ENCODE measurements at places on chromosomes 7 and 10. TPM values are rescaled to one million over a fixed set of nuclear protein-coding genes. Genes with fewer than 3 reads are reported as not detected.
A peak's percentile ranks its signal among the peaks of the same experiment; 100 is the strongest.

- no peak for DNase-seq
Measured at GRCh38 chr7:43868681-43869005, 674 bp downstream of the MRPS24 start.

Gene HOXA7
- total RNA-seq: 0.13 TPM

DNA sequence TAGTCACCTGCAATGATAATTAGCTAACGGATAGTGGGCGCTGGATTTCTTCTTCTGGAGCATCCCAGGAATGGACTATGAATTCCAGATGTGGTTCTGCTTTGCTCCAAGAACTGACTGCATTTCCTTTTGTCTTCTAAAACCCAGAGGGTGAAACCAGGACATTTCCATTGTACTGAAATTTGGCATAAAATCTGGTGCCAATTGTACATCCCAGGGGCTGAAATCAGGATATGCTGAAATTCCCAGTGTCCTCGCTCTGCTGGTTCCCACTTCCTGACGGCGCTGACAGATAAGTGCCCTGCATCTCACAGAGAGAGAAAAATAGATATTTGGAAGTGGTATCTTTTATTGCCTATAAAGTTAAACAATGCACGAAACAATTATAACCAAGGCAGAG is 31.9 kb downstream of the RBM20 start:
- no peak for DNase-seq

GRCh38 chr7:102452451-102452850 is 12.2 kb downstream of the ALKBH4 start:
- DNase-seq: no peak

DNA sequence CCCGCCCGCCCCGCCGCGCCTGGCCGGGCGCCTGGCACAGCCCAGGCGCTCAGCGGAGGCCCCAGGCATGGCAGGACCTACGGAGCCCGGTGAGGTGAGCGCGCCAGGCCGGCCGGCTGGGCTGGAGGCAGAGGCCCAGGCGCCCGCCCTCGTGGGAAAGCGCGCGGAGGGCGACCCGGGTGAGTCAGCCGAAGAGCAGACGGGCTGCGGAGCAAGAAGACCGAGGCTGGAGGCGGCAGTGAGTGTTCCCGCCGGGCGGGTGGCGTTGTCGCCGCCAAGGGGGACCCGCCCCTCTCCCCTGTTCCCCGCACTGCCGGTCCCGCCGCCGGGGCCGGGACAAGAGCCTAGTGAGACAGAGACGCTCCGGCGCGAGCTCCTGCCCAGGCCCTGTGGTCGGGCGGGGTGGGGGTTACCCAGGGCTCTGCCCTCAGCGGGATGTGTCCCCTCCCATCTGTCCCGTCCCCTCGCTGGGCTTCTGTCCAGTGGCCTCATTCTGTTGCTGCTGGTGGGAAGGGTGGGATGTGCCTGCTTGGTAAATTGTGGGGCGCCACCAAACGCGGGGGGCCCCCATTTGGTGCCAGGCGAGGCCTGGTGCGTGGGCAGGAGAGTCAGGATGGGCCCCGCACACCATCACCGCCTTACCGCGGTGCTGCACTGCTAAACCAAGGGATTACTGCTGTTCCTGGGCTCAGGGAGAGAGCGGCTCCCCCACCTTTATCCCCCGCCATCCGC is 17.0 kb upstream of the NODAL start:
- peak; percentile 24 for DNase-seq

DNA sequence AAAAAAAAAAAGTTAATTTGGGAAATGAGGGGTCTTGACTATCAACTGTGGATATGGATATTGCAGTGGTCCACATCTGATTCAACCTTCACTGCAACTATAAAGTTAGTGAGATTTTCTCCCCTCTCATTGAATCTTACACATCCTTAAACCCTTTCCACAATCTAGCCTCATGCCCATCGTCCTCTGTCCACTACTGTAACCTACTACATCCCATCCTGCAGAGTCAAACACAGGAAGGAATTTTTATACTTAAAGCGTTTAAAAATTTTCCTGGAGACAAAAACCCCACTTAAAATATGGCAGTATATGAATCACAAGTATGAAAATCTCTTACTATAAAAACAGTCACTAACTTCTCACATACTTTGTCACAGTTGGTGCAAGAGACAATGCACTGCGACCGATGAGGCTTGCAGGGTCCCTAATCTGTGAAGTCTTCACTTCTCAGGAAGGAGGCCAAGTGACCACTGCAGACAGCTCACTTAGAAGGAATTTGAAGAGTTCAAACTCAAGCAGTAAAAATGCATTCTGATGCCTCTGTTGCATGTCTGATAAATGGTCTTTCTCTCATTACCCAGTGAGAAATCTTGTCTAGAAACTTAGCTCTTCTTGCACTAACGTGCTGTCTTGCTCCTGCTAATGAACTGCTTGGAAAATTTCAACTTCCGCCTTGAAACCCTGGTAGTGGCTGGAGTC is 50.3 kb upstream of the ST8SIA6 start:
- DNase-seq: no peak

Gene JAKMIP3
- 0.07 TPM for total RNA-seq

Gene CLDN4
- 0.07 TPM for total RNA-seq

DNA sequence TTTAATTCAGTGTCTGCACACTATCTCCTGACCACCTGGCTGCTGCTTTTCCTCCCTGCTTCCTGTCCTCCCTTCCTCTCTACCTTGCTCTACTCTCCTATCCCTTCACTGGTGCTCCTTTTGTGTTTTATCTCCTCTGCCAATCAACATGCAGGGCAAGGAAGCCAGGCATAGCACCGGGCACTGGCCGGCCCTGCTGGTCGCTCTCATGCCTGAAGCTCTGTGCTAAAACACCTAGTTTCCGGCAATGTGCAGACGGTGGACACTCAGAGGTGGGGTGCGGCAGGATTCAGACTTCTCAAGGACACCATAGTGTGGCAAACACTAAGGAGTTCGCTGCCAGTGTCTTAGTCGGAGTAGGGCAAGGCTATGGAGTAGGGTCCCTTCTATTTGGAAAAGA is 177.1 kb downstream of the PRKCQ start:
- DNase-seq: no peak

DNA sequence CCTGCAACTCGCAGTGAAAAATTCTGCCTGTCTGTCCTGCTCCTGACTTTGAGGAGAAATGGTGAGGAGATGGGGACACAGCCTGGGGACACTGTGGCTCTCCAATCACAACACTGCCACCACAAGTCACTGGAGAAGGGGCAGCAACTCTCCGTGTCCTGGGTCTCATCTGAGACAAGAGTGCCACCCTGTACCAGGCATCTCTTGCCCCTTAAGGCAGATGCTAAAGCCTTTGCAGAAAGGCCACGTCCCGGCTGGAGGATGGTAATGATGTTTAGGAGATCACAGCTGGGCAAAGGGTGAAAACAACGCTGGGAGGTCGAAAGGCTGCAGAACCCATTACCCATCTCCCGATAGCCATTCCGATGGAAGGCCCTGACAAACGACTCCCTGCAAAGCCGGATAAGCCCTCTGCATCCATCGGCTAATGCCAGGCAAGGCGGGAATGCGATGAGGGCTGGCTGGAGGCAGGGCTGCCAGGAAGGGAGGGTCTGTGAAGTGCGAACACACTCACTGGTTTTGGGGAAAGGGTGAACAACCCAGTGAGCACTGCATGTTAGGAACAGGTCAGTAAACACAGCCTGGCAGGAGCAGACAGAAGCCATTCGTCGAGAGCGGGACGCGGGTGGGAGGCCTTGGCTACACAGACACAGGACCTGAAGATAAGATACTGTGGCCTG is 190.8 kb downstream of the ADARB2 start:
- no peak for DNase-seq

DNA sequence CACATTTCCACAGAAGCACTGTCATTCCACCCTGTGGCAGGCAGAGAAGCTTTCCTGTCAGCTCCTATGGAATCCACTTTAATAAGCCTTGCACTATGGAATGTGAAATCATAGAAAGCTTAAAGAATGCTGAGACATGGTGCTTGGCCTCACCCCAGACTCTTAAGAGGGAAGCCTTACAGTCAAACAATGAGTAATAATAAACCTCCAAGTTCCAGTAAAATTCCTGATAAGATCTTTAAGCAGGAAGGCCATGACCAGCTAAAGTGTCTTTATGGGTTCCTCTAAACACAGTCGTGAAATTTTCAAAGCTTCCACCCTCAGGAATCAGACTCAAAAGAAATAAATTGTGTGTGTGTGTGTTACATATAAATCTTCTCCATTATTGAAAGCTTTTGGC is 11.9 kb upstream of the TEX36 start:
- peak; percentile 19 for DNase-seq

Gene LRRC4
- total RNA-seq: 0.40 TPM

Gene OR2A42
- total RNA-seq: under 0.01 TPM

Gene GDF2
- not detected for total RNA-seq

Gene ZNF107
- 1.7 TPM for total RNA-seq

- DNase-seq: no peak
Measured at GRCh38 chr10:59108296-59108870, 68.1 kb upstream of the PHYHIPL start.

Gene ADCY1
- total RNA-seq: 0.26 TPM

GRCh38 chr7:126065766-126066165 is 1136.1 kb upstream of the POT1 start:
- no peak for DNase-seq

- DNase-seq: no peak
Measured at GRCh38 chr10:52447931-52448353, 133.9 kb downstream of the DKK1 start.

DNA sequence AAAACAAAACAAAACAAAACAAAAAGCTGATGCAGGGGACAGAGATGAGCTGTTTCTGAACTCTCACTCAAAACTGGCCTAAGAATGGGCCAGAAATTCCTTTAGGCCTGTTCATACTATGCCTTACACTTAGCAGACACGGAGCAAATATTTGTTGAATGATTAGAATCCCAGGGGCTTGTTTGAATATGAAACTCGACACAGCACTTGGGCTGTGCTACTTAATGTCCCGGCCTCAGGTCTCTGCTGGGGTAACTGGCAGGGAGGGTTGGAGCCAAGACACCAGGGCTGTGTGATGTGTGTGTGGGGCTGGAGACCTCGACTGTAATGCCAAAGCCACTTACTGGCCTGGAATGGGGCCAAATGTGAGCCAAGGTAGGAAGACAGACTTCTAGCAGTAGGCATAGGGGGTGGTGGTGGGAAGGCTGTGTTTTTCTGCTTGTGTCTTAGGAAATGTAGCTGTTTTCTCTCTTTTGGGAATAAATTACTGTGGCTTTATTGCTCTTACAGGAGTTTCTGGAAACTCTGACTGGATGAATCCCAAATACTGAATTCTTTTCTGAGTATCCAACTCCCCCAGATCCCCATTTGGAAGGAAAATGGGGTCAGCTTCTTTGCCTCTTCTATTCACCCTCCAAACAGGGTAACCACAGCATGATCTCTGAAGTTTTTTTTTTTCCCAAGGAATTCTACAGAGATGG is 66.7 kb downstream of the EMX2 start:
- no peak for DNase-seq

Gene ANK3
- total RNA-seq: 12.4 TPM

DNA sequence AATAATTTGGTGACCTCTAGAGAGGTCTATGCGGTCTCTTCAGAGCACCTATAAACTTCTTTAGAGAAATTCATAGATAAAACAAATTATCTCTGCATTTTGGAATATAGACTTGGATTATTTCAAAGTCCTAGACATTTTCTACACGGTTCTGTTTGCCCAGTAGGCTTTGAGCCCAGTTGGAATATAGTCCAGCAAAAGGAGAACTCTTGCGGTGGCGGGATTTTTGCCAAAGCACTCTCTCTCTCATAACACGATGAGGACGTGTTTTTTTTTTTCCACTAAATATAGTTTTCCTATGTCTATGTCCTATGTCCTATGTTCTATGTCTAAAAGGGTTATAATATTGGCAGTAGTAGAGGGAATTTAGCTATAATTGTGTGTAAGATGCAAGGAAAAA is 164.9 kb upstream of the AGR3 start:
- DNase-seq: no peak

Gene DNAH11
- total RNA-seq: 1.3 TPM

Gene GIMAP5
- 4.4 TPM for total RNA-seq

DNA sequence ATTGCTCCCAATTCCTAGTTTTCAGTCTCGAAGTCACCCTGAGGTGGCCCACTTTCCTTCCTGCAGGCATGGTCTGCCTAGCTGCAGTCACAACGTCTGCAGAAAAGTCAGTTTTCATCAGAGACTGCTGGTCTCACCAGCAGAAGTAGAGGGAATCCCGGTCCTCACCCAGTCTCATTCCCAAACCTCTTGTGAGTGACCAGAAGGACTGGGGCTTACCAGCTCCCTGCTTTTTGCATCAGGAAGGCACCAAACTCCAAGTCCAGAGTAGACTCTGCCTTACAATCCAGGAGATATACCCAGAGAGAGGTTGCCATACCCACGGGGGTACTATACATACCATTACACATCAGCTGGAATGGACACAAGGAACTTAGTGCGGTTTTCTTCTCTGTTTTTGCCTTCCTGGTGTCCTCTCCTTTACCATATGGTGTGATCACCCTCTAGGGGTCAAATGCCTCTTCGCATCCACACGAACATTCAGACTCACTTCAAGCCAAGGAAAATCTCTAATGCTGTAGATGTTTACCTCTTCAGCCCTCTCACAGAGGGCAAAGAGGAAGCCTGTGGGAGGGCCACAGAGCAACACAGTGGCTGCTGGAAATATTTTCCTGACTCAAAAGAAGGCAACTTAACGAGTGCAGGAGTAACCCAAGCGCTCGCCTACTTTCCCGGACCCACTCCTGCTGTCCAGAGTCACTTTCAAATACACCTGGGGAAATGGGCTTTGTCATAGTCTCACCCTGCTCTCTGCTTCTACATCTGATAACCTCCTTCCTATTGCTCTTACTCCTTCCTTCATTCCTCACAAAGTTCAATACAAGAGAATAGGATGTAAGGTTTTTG is 220.9 kb downstream of the C7orf25 start:
- DNase-seq: no peak

GRCh38 chr10:78859769-78860168 is 209.0 kb upstream of the ZMIZ1 start:
- no peak for DNase-seq

GRCh38 chr7:12244129-12244528 is 33.0 kb downstream of the TMEM106B start:
- DNase-seq: no peak

DNA sequence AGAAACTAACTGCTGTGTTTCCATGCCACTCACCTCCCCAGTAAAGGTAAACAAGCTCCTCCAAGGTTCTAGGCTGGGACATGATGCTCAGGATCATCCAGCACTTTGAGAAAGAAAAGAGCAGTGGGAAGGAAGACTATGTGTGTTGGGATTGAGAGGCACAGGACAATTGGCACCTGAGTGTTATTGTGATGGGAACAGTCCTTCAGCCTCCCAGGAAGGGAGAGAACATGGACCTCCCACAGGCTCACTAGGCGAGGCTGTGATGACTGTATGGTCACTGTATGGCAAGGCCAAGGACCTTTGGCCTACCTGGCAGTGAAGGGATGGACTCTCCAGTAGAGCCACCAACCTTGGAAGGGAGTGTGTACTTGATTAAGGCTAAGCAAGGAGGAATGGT is 123.2 kb upstream of the UNC5B start:
- no peak for DNase-seq

- no peak for DNase-seq
Measured at GRCh38 chr7:50268223-50268622, 36.3 kb upstream of the IKZF1 start.
